ENCODE measurements at places on chromosomes 5 and 9.

- no peak for DNase-seq
Observed at GRCh38 chr5:60334281-60334713, 365.7 kb downstream of the DEPDC1B start.

DNA sequence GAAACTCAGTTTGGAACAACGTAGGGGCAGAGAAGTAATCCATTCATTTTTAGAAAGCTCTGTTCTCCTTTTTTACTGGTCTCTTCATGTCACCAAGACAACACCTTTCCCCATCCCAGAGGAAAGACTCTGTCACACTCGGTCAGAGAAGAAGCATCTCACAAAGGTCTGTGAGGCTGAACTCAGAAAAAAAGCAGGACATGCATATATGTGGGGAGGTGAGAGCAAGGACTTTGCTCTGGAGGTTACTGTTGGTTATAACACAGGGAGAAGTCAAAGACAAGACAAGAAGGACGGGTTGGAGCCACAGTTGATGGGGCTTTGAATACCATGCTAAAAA lies 19.2 kb upstream of the MTMR12 start:
- no peak for DNase-seq

- no peak for DNase-seq
Observed at GRCh38 chr5:150021491-150022157, 21.1 kb downstream of the HMGXB3 start.

- no peak for DNase-seq
Observed at GRCh38 chr5:7586480-7586879, 190.5 kb downstream of the ADCY2 start.

GRCh38 chr5:107422494-107422893 lies 248.2 kb downstream of the EFNA5 start:
- no peak for DNase-seq

- no peak for DNase-seq
Observed at GRCh38 chr9:13570068-13570974, 290.8 kb upstream of the MPDZ start.

DNA sequence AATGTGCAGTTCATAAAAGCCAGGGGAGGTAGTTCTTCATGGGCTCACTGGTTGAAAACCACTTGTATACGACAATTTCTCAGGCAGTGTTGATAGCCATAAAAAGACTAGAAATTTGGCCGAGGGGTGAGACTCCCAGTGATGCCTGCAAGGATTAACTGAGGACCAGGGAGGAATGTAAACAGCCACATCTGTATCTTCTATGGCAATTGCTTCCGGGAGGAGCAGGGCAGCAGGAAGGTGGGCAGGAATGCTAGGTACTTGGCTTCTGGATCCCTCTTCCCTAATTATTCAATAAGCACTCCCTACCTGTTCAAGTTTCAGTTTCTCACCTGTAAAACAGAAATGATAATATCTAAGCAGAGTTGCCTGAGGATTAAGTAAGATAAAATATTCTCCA lies 45.4 kb downstream of the TMEM232 start:
- DNase-seq, result no peak
